ENCODE measurements at places on chromosomes 4 and X. TPM values are rescaled to one million over a fixed set of nuclear protein-coding genes. Genes with fewer than 3 reads are reported as not detected.

- DNase-seq = no peak
These were observed 29.7 kb downstream of the EGF start for GRCh38 chr4:109942292-109942926.

DNA sequence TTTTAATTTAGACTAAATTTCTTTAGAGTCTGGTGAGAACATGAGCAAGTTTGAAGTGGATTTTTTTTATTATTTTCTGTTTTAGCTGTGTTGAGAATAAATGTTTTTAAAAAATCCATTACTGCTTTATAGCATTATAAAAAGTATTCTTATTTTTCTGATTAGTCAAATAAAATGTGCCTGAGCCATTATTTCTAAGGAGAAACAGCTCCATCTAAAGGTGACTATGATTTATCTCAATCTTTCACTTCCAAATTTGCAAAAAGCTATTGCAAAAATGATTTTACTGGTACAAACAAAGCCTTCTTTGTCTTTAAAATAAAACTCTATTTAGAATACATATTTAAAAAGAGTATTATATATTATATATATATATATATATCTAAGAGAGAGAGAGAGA lies 959.2 kb downstream of the FAM133A start:
- DNase-seq = no peak

DNA sequence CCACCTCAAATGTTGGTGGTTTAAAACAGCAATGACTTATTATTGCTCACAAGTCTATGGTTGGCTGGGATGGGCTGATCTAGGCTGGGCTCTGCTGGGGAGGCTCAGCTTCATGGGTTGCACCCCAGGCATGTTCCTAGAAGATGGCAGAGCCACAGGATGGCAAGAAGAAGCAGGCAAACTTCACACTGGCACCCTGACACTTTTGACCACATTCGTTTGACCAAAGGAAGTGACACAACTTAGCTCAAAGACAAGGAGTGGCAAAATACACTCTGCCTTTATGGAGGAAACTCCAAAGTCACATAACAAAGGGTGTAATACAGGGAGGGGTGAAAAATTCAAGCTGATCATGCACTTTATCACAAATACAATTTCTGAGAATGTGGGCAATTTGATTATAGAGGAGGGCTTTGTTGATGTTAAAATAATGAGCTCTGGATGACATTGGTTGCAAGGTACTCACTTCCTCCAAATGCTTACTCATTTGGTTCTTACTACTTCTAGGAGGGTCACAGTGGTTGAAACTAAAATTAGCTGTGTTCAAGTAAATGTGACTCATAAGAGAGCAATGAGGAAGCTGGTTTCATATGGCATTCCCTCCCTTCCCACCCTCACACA lies 249.2 kb upstream of the RPS6KA3 start:
- DNase-seq = no peak

The TIGD4 gene
- total RNA-seq = 0.42 TPM

DNA sequence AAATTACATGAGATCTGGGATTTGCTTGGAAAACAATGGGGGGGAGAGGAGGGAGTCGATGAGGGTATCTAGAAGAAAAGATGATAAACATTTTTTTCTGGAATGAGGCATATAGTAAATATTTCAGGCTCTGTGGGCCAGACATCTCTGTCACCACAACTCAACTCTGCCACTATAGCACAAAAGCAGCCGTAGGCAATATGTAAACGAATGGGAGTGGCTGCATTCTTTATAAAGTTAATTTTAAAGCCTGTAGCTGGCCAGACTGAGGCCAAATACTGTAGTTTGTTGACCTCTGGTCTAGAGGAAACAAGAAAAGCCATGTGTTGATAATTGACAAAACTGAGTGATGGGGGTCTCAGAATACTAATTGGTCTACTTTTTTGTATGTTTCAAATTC lies 14.1 kb upstream of the TCEANC start:
- no peak for DNase-seq

GRCh38 chr4:61950625-61951024 lies 750.5 kb downstream of the ADGRL3 start:
- no peak for DNase-seq

The ZNF185 gene
- 2.5 TPM for total RNA-seq

DNA sequence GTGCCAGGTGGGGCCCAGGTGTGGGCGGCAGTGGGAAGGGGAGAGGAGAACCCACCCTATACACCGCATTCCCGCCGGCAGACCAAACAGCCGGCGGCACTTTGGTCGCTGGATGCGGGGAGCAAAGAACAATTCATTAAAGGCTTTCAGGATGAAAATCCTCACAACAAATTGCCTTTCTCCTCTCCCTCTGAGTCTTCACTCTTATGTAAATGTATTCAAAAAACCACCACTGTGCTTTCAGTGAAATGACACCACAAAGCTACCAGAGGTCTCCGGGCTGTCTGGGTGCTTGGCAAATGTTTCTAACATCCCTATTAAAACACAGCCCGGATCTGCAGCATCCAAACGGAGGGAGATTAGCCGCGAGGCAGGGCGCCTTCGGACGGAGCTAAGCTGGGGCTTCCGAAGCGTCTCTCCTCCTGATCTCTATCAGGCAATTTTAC lies 171.8 kb upstream of the TBL1X start:
- DNase-seq = no peak
